ENCODE measurements at places on chromosomes 7 and 10. TPM values are rescaled to one million over a fixed set of nuclear protein-coding genes. Genes with fewer than 3 reads are reported as not detected.

DNA sequence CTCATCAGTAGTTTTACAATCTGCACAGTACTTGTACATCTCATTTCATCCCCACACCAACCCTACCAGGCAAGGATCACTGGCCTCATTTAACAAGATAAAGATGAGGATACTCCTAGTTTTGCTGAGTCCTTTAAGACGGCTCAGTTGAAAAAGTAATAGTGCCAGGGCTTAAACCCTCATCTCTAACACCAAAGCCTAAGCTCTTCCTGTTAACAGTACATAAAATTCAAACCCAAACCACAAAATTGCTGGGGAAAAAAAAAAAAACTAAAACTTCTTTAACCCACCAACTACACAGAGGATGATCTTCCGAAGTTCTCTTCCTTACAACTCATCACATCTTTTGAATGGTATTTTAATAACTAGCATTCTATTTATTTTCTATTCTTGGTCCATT is 1.3 kb downstream of the SAR1A start:
- peak overlapping the region; percentile 89 for H3K4me3 ChIP-seq
- no peaks in the 10 kb centered on the region for H3K27me3 ChIP-seq
- H3K4me1 ChIP-seq: peaks cover 38% of the 10 kb centered on the region
- peak overlapping the region; percentile 92 for H3K27ac ChIP-seq
- no peak for DNase-seq
- peaks cover 10% of the 10 kb centered on the region for H3K36me3 ChIP-seq

The INHBA gene
- total RNA-seq: 0.58 TPM

The OR6V1 gene
- not detected for total RNA-seq

The ARHGAP22 gene
- total RNA-seq: 2.3 TPM

The TRIL gene
- 1.3 TPM for total RNA-seq

The CTAGE8 gene
- total RNA-seq: 12.5 TPM

The GHRHR gene
- total RNA-seq: not detected

The LBX1 gene
- total RNA-seq: not detected
